CD4-positive, alpha-beta memory T cell (primary cell): ENCODE measurements at places on chromosomes 6 and 20. TPM values are rescaled to one million over a fixed set of nuclear protein-coding genes. Genes with fewer than 3 reads are reported as not detected.
A peak's percentile ranks its signal among the peaks of the same experiment; 100 is the strongest.

DNA sequence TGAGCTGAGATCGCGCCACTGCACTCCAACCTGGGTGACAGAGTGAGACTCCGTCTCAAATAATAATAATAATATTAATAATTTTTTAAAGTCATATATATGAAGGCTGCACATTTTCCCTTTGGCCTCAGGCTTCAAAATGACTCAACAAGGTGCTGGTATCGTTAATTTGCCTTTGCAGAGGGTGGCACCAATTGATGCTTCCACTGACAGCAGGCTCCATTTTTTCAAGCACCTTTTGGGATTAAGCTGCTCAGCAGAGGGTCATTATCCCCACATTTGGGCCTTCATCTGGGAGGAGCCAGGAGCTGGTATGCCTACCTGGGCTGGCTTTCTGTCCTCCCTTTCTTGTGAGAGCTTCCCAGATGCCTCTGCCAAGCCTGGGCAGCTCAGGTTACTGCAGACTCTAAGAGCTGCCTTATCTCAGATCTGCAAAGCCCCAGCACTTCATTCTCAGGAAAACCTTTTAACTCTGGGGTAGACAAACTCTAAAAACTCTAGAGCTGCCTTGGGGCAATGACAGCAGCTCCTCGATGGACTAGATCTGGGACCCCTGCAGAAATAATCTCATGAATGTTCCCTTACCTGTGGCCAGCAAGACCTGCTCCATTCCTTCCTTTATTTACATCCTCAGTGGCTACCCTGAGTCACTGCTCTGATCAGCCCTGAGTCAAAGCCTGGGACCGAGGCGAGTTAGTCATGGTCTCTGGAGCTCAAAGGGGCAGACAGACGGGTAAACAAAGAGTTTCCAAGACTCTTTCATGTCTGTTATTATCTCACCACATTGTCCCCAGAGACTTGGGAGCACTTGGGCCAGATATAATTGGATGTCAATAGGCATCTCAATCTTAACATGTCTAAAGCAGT lies 80.0 kb upstream of the EYA2 start:
- H3K27ac ChIP-seq = no peak overlapping the region
- no peak overlapping the region for H3K4me3 ChIP-seq
- no peaks in the 10 kb centered on the region for H3K27me3 ChIP-seq

The TXLNB gene
- 1.6 TPM for total RNA-seq

DNA sequence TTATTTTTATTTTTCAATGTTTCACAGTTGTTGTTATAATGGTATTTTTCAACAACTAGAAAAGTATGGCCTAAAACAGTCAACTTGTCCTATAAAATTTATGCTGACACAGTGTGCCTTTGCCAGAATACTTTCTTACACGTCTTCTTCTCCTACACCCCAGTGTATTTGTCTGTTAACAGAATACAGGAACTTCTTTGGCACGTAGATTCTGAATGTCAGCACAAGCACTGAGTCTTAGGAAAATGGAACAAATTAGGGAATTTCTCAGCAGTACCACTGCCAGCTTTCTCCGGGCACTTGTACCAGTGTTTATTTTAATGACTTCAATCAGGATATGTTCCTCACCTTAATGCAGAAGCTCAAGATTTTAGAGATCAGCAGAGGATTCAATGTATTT lies 26.7 kb upstream of the AKIRIN2 start:
- no peaks in the 10 kb centered on the region for H3K36me3 ChIP-seq
- no peak overlapping the region for H3K27ac ChIP-seq
- H3K27me3 ChIP-seq = no peaks in the 10 kb centered on the region
- no peak for DNase-seq
- no peak overlapping the region for H3K4me3 ChIP-seq

DNA sequence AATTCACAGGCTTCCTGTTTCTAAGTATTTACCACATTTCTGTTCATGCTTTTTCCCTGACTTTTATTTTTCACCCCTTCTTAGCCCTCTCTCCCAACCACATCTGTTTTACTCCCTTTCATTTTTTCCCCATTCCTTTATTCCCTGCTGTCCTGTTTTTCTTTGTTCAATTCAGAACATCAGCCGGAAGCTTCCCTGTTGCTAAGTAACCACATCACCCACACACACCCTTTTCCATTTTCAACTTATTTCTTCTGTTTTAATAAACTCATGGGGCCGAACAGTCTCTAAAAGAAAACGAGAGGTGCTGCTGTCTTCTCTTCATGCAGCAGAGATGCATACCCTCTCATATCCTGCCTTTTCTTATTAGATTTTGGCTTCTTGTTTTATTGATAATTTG lies 53.5 kb upstream of the CEP85L start:
- no peaks in the 10 kb centered on the region for H3K36me3 ChIP-seq
- peaks cover 67% of the 10 kb centered on the region for H3K4me1 ChIP-seq
- no peak for DNase-seq
- H3K27me3 ChIP-seq = no peaks in the 10 kb centered on the region

The MUC22 gene
- not detected for total RNA-seq

DNA sequence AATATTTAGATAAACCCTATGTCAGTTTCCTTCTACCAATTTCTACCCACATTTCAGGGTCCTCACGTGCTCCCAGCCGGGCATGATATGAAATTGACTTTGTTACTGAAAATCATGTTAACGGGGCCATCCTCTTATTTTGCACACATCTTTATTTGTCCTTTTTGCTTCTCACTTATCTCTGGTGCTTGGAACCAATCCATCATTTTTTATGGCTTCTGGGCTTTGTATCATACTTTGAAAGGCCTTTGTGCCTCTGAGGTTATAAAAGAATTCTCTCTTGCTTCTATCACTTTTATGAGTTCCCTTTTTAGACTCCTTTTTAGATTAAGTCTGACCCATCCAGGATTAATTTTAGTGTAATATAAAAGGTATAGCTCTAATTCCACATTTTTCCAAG lies 117.1 kb upstream of the PRND start:
- no peak overlapping the region for H3K27ac ChIP-seq
- no peaks in the 10 kb centered on the region for H3K36me3 ChIP-seq
- H3K27me3 ChIP-seq = peaks cover 5% of the 10 kb centered on the region

DNA sequence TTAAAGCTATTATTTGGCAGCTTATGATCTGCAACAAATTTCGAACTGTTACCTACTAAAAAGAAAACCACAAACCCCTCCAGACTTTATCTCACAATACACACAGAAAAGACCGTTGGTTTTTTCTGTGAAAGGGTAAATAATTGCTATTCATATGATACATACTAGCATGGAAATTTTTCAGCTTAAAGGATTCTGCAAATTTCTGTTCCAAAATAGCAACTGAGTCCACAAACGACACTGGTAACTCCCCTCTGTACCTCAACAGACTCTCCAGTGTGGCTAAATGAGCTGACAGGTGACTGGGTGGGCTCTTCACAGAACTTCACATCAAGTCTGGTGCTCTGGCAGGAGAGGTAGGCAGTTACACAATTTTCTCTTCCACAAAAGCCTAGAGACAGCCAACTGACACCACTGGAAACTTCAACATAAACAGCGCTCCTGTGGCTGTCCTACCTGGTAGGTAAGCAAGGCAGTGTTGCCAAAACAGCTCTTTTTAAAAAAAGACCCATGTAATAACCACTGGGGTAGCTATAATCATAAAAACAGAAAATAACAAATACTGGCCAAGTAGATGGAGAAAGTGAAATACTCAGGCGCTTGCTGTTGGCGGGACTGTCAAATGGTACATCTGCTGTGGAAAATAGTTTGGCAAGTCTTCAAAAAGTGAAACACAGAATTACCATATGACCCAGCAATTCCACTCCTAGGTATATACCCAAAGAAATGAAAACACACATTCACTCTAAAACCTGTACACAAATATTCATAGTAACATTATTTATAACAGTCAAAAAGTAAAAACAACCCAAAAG lies 37.8 kb downstream of the ELOVL5 start:
- no peak for DNase-seq
- H3K4me3 ChIP-seq = no peak overlapping the region
- peak overlapping the region; percentile 51 for H3K27ac ChIP-seq
- no peaks in the 10 kb centered on the region for H3K36me3 ChIP-seq
- no peaks in the 10 kb centered on the region for H3K27me3 ChIP-seq

GRCh38 chr6:72861059-72861458 lies 239.2 kb downstream of the KCNQ5 start:
- H3K36me3 ChIP-seq = no peaks in the 10 kb centered on the region
- H3K27ac ChIP-seq = no peak overlapping the region
- DNase-seq = no peak

The CFAP206 gene
- total RNA-seq = not detected

- no peak overlapping the region for H3K4me3 ChIP-seq
- H3K4me1 ChIP-seq = no peaks in the 10 kb centered on the region
- H3K36me3 ChIP-seq = no peaks in the 10 kb centered on the region
These were observed 33.2 kb upstream of the NCOA3 start for GRCh38 chr20:47468290-47469050.

The C4B gene
- total RNA-seq = 5.0 TPM
